ENCODE measurements at places on chromosomes 1 and 21.

DNA sequence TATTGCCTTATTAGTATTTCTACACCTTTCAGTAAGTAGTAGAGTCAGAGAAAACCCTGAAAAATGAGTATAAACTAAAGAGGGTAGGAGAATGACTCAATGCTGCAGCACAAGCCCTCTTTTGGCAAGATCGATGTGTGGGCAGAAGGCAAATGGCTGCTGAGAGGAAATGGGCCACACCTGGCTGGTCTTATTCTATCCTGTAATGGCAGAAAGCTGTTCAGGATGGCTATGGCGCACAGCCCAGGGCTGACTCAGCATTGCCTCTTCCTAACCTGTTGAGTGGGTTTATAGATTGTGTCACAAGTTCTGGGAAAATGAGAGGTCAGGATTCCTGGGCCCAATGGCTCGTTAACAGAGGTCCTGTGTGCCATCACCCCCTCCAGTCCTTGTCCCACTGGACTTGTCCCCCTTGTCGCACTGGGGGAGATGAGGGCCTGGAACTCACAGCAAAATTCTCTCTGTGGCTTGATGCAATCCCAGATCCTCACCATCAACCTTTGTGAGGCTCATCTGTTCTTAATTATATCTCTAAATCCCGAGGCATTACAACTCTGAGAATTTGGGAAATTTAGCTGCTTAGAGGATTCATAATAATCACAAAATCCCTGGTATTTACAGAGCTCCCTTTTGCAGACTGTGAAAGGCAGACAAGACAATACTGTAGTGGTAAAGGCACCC lies 13.2 kb downstream of the HMGB4 start:
- peak; percentile 36 for DNase-seq

DNA sequence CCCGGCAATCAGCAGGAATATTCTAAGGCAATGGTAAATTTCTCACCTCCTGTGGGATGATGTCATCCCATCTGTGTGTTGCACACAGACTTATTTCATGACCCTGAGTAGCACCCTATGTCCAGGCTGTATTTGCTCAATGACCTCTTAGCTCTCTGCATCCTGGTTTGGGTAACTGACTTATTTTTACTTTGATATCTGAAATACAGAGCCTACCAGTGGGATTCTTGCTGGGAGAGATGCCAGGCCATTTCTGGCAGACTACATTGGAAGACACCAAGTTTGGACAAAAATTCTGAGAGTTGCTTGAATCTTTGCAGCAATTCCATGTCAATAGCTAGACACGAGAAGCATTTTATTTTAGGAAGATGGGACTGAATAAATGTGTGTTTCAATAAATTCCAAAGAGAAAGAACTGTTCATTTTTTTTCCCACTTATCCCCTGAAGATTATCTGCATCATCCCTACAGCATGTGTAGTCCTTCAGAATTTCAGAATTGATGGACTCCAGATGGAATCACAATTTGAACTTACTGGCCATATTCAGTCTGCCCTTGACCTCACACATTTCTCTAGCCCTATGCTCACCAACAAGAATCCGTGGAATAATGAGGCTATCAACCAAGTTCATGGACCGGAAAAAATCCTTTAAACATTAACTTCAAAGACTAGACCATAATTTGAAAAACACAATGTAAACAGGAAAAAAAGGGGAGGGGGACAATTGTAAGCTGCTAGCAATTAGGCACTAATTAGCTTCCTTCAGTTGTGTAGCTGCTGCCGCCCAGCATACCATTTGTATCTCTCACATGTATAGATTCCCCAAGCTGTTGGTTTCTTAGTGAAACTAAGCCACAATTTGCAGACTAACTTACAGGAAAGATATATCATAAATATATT lies 226.5 kb downstream of the HMCN1 start:
- peak; percentile 68 for DNase-seq

- DNase-seq, result no peak
Observed at GRCh38 chr1:184810735-184811343, 56.2 kb upstream of the EDEM3 start.

GRCh38 chr1:185170291-185170848 lies 13.4 kb downstream of the SWT1 start:
- peak; percentile 63 for DNase-seq

- DNase-seq, result no peak
Observed at GRCh38 chr1:91018006-91018405, 3.8 kb downstream of the ZNF644 start.

- peak; percentile 78 for DNase-seq
Observed at GRCh38 chr1:107138767-107139445, 1.9 kb upstream of the NTNG1 start.

DNA sequence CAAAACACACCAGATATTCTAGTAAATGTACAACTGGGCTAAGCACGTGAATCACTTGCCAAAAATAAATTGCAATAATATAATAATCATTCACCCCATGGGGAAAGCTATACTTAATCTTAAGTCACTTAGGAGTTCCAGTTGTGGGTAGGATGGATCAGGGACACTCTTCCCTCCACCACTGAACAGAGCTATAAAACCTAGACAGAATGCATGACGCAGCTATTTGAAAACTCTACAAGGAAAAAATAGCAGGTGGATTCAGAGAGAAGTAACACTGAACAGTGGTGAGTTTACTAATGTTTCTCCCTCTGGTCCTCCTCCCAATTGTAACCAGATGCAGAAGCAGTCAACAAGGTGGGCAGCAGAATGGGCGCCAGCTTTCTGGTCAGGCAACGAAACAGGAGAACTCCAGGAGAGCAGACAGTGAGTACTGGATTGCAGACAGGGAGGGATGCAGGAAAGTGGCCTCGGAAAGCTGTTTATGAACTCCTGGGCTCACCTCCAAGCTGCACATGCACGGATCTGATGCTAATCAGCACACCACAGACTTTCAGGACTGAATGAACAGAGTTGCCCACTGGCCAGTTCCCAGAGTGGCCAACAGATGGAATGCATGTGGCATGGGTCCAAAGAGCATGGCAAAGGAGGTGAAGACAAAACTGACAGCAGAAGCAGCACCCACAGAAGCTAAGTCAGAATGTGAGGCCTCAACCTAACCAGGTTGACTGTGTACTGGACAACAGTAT lies 41.4 kb downstream of the TARBP1 start:
- DNase-seq, result no peak

- peak; percentile 17 for DNase-seq
Observed at GRCh38 chr1:1539310-1540089, 924 bp downstream of the TMEM240 start.

DNA sequence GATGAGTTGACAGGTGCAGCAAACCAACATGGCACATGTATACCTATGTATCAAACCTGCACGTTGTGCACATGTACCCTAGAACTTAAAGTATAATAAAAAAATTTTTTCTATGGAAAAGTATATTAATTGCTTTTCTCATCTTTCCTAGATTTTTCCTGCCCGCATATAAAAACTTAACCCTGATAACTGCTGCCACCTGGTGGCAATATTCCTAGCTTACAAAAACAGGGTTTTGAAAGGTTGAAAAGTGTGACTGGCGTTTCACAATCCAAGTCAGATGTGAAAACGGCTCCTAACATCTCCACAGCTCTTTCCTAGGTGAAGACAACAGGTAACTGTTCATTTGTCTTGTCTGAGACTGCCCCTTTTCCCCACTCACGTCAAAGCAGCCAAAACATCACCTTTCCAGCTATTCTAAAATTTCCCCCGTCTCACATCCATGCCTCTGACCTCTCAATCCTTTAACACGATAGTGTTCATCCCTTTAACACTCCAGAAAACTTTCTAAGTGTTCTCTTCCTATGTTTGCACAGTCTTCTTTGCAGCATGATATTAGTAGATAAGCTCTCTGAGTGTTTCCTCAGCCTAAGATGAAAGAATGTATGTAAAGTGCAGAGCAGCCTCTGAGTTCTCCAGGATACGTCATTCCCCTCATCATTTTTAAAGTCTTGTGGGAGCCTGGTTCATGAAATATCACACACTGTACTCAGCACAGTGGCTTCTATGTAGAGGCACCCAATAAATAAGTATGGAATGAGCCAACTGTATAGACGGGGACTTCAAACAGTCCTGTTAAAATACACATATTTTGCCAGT lies 27.5 kb downstream of the OVGP1 start:
- DNase-seq, result peak; percentile 40

GRCh38 chr1:31614414-31615005 lies 3.0 kb upstream of the HCRTR1 start:
- DNase-seq, result no peak

DNA sequence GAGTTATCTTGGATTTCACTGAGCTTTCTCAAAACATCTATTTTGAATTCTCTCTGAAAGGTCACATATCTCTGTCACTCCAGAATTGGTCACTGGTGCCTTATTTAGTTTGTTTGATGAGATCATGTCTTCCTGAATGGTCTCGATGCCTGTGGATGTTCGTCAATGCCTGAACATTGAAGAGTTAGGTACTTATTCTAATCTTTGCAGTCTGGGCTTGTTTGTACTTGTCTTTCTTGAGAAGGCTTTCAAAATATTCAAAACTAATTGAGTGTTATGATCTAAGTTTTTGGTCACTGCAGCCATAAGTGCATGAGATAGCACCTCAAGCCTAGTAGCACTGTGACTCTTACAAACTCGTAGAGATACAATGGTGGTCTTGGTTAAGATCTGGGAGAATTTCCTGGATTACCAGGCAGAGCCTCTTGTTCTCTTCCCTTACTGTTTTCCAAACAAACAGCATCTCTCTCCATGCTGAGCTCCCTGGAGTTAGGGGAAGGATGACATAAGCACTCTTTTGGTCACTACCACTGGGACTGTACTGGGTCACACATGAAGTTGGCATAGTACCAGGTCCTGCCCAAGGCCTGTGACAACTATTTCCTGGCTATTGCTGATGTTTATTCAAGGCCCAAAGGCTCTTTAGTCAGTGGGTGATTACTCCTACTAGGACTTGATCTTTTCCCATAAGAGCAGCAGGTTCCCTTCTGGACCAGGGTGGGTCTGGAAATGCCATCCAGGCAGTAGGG lies 25.6 kb downstream of the SLC22A15 start:
- peak; percentile 48 for DNase-seq

DNA sequence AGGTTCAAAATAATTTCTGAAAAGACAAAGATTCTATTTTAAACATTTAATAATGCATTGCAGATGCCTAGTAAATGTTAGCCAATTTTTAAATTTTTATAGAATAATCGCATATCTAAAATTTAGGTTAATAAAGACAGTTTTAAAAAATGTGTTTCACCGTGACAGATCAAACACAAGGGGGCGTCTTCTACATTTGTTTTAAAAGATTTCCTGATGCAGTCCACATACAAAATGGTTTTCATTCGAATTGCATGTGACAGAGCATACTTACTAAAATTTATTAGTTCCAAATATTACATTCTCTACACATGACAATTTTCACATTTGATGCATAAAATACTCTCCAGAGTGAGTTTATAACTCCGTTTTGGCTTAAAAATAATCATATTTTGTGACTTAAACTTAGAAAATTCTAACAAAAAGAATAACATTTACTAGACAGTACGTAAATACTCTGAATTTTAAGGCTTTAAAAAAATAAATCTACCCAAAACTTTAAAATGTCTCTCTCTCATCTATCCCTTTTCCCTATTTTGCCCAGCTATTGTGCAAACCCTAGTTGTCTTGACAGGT lies 75.5 kb downstream of the ADAMTS1 start:
- DNase-seq, result peak; percentile 60

GRCh38 chr1:241697640-241698018 lies 45.5 kb downstream of the WDR64 start:
- no peak for DNase-seq

- peak; percentile 99 for DNase-seq
Observed at GRCh38 chr21:31282095-31282709, 61.9 kb downstream of the TIAM1 start.

GRCh38 chr1:155226910-155227260 lies 18.4 kb downstream of the MTX1 start:
- DNase-seq, result peak; percentile 57

- DNase-seq, result peak; percentile 84
Observed at GRCh38 chr1:192401825-192402224, 85.0 kb downstream of the RGS21 start.

- DNase-seq, result no peak
Observed at GRCh38 chr1:74641161-74641560, 32.4 kb downstream of the ERICH3 start.

DNA sequence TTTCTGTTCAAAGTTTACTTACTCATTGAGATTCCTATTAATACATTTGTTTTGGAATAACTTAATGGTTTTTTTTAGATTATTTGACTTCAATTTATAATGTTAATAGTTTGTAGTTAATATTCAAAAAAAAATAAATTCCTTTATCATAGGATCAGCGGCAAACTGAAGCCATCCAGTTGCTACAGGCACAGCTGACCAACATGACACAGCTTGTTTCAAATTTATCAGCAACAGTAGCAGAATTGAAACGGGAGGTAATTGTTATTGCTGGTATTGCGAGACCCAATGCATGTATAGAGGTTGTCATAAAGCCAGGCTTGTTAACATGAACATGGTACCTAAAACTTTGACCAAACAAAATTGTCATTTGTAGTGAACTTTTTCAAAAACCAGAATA lies 59.0 kb upstream of the FASLG start:
- DNase-seq, result no peak

GRCh38 chr1:206472024-206472423 lies 1.7 kb downstream of the IKBKE start:
- DNase-seq, result no peak

DNA sequence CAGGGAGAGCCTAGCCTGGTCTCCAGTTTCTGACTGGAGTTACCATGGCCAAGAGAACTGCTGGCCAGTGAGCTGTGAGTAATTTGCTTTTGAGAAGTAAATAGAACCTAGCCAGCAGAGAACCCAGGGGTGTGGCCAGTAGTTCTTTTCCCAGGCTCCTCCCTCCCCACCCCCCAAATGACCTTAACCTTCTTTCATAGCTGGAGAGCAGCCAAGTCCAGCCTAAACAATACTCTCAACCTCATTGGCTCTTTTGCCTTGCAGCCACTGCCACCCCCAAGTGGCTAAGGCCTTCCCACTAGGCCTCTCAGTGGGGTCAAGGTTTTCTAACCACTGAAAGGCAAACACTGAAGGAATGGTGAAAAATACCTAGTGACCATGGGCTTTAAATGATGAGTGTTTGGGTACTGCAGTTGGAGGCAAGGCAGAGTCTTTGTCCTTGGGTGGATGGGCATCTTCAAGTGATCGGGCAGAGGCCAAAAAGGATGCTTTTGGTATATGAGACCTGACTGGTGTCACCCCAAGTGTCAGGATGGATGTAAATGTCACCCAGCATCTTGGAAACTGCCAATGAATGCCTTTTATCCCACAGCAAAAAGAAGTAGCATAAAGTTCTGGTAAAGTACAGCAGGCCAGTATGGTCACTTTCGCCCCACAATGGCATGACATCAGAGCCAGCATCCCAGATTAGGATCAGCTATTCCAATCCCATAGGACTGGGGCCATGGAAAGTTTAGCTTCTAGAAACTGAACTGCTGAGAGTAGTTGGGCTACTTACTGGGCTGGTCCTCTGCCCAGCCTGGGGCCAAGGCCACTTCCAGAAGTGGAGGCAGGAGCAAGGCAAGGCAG lies 3.5 kb upstream of the PIGV start:
- DNase-seq, result peak; percentile 73

DNA sequence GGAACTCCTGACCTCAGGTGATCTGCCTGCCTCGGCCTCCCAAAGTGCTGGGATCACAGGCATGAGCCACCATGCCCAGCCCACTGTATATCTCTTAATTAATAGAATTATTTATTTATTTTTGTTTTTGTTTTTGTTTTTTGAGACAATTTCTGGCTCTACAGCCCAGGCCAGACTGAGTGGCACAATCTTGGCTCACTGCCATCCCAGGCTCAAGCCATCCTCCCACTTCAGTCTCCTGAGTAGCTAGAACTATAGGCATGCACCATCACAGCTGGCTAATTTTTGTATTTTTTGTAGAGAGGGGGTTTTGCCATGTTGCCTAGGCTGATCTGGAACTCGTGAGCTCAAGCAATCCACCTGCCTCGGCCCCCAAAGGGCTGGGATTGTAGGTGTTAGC lies 15.7 kb upstream of the WDTC1 start:
- DNase-seq, result no peak
